Mucosa of gallbladder (tissue), 1 donor: ENCODE measurements at places on chromosomes 1 and 21.

DNA sequence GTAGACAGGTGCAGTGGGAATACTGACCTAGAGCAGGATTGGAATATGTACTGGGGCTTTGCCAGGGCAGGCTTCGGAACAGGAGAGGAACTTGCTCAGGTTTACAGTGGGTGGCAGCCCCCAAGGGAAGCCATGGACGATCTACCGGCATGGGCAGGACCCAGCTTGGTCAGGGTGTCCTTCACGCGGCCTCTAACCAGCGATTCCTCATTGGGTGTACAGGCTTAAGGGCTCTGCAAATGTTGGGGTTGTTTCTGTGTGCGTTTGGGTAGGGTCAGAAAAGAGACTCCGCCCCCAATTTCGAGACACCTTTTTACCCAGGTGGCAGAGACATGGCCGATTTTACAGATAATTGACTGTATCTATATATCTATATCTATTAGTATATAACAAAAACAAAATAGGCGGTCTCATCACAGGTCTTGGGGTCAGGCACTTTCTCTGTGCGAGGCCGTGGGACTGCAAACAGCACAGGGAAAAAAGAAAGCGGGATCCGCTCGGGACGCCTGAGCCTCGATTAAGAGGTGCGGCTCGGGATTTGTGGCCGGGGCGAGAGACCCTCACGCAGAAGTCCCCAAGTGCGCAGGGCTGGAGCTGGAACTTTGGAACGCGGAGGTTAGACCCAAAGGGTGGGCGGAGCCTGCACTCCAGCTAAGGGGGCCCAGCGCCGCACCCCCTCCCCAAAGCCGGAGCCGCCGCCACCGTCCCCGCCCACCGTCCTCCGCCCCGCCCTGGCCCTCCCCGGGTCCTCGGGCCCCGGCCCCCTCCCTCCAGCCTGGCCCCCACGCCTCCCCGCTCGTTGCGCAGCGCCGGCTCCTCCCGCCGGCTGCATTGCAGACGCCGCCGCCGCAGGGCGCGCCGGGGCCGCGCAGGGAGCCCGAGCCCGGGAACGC lies 67.5 kb upstream of the VAMP3 start:
- DNase-seq, result no peak

- no peak for DNase-seq
Measured at GRCh38 chr21:43355925-43356289, 71.0 kb downstream of the SIK1 start.

DNA sequence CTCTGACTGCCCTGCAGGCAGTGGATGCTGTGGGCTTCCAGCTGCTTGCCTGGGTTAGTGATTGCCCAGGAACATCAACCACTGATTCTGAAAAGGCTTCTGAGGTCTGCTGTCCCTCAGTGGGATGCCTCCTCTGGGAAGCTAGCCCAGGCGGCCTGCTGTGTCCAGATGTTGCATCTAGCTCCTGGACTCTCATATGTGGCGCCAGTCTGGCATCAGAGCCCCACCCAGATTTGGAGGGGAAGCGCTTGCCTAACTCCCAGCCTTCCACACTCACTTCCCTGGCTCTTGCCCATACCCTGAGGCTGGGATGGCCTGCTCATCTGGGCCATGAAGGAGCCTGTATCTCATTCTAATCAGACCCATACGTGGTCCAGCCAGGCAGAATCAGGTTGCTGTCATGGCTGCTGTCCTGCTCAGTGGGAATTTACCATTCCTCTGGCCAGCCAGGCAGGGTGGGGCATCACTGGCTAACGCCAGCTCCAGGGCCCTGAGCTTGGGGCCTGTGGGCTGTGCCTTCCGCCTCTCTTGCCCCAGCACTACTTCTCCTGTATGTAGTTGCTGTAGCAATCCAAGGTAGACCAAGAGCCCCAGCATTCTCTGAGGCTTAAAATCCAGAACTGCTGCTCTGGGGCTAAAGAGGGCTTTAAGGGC lies 4.1 kb downstream of the CSF1 start:
- no peak for DNase-seq

GRCh38 chr1:21687081-21687529 lies 17.9 kb upstream of the RAP1GAP start:
- DNase-seq, result no peak

- DNase-seq, result no peak
Measured at GRCh38 chr1:66925558-66925910, 744 bp downstream of the MIER1 start.

DNA sequence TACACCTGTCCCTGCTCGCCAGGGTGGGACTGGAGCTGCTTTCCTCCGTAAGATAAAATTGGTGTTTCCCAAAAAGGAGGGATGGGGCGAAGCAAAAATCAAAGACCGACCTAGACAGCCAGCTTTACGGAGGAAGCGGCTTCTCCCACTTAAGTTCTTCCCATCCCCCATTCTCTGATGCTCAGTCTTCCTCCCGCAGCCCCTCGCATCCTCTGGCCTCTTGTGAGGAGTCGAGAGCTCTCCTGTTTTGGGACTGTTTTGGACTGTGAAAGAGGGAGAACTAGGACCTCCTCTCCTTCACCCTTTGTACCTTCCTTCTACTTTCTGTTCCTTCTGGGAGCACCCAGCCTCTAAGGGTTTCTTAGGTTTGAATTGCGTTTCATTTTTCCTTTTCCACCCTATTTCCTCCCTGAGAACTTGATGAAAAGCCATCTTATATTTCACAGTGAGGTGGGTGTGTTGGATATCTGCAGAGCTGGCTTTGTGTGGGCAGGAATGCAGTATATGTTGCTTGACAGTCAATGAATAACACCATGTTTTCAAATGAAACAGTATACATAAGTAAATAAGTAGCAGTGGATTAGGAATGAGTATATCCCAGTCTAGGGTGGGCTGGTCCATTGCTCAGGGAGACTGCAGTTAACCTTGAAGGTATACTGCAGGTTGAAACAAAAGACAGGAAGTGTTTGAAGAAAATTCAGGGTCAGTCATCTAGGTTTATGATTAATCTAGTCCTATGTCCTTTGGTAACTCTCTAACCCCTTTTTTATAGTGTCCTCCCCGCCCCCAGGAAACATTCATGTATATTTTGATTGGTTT lies 848 bp downstream of the CTTNBP2NL start:
- no peak for DNase-seq

DNA sequence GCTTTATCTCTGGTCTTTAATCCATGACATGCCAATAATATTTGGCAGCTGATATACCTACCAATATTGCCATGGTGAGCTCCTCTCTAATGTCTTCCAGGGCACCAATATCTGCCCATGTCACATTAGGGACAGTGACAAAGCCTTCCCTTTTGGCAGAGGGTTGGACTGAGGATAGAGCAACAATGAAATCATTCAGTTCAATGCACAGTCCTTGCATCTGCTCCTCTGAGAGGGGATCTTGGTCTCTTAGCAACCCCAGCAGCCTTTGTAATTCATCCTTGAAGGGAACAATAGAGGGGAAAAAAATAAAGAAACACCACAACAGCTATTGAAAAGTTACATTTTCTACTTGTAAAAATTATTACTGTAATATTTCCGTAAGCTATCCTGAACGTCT lies 42.3 kb downstream of the NVL start:
- no peak for DNase-seq

GRCh38 chr1:107145637-107146036 lies 4.8 kb downstream of the NTNG1 start:
- DNase-seq, result no peak

DNA sequence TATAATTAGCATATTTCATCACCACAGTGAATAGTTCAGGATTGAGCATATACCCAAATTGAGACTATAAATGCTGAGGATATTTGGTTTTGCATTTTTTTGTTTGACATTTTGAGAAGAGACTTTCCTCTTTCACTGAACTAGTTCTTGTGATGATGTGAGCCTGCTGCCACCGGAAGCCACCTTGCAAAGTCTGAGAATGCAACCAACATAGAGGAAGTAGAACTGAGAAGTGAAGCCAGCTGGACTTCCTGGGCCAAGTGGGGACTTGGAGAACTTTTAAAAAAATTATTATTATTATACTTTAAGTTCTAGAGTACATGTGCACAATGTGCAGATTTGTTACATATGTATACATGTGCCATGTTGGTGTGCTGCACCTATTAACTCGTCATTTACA lies 102.3 kb downstream of the RPE65 start:
- DNase-seq, result peak; percentile 14

- no peak for DNase-seq
Measured at GRCh38 chr1:101219924-101220870, 16.6 kb upstream of the S1PR1 start.

- DNase-seq, result no peak
Measured at GRCh38 chr1:67759692-67760029, 73.6 kb downstream of the GNG12 start.

- no peak for DNase-seq
Measured at GRCh38 chr1:88980870-88981269, 11.6 kb downstream of the KYAT3 start.

- peak; percentile 59 for DNase-seq
Measured at GRCh38 chr21:44927587-44928461, 7.1 kb upstream of the ITGB2 start.

DNA sequence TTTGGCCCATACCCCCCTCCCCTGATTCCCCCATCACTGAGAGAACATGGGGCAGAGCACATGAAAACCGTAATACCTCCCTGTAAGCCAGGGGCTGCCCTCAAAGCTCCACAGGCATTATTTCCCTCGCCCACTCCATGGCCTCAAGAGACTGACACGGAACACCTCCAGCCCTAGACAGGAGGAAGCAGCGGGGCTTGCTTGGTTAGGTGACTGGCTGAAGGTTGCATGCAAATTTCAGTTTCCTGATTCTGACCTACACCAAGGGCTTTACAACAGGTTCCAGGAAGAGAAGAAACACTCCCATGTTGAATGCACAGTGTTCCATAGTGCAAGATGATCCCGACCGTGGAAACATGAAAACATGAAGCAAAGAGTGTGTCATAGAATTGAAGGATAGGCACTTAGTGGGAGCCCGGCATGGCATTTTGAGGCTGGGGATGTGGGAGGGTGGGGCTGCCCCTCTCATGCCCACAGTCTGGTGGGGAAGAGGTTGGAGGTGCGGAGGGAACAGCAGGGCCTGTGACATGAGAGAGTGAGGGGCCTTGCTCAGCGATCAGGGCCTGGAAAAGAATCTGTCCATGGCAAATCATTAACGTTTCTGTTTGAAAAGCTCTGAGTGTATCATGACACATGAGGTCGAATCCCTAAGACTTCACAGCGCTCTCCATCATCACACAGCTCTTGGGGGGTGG lies 33.5 kb downstream of the GPR137B start:
- no peak for DNase-seq

GRCh38 chr1:153770797-153771196 lies 4.4 kb upstream of the SLC27A3 start:
- DNase-seq, result no peak

GRCh38 chr1:221180704-221181368 lies 301.6 kb downstream of the HLX start:
- no peak for DNase-seq

DNA sequence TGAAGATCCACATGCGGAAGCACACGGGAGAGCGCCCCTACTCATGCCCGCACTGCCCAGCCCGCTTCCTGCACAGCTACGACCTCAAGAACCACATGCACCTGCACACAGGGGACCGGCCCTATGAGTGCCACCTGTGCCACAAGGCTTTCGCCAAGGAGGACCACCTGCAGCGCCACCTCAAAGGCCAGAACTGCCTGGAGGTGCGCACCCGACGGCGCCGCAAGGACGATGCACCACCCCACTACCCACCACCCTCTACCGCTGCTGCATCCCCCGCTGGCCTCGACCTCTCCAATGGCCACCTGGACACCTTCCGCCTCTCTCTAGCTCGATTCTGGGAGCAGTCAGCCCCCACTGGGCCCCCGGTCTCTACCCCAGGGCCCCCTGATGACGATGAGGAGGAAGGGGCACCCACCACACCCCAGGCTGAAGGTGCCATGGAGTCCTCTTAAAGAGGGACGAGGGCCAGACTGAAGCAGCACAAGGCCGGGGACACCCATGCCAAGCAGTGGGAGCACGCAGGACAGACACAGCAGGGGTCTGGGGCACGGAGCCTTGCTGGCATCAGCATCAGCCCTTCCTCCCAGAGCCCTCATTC lies 13.7 kb downstream of the ZBTB7B start:
- DNase-seq, result no peak

DNA sequence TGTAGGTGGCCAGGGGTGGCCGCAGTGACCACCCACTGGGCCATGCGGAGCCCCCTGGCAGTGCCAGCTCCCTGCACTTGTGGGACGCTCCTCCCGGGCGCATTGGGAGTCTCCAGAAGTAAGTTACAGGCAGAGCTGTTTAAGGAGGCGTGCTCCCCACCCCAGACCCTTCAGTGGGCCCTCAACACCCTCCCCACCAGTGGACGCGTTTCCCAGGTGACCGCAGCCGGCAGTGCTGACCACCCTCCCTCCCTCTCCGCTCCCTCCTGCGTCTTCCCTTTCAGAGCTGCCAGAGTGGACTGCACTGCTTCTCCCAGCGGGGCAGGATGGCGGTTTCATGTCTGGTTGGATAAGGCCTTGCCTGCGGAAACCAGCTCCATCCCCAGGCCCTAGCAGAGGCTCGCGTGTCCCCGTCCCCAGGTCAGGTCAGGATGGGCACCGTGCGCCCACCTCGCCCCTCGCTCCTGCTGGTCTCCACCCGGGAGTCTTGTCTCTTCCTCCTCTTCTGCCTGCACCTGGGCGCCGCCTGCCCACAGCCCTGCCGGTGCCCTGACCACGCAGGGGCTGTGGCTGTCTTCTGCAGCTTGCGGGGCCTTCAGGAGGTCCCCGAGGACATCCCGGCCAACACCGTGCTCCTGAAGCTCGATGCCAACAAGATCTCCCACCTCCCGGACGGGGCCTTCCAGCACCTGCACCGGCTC lies 1.1 kb downstream of the LRRC3 start:
- no peak for DNase-seq

- DNase-seq, result peak; percentile 50
Measured at GRCh38 chr1:27341525-27342252, at the start of gene SYTL1. Gene SYTL1, plus strand, starts transcription at chr1:27342022. Its CDS starts 3,313 bp downstream, at chr1:27345335.

- DNase-seq, result no peak
Measured at GRCh38 chr1:174118751-174119150, 40.6 kb upstream of the RABGAP1L start.

GRCh38 chr1:182229921-182230491 lies 161.6 kb downstream of the GLUL start:
- DNase-seq, result no peak

DNA sequence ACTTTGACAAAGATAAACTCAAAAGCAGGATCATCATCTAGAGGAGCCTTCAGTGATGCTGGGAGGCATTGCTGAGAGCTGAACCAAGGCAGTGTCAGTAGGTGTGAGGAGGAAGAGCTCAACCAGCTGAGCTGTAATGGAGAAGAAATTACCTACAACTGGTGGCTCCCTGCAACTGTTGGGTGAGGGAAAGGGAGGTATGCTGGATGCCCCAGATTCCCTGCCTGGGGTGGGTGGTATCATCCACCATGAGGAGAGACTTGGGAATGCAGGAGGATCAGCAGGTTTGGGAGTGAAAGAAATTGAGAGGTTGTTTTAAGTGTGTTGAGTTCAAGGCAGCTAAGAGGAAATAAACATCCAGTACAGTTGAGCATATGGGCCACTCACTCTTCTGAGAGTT lies 199.8 kb downstream of the DNM3 start:
- DNase-seq, result no peak

- no peak for DNase-seq
Measured at GRCh38 chr1:74222701-74223100, 12.5 kb upstream of the TNNI3K start.

- DNase-seq, result peak; percentile 44
Measured at GRCh38 chr1:3133686-3134085, 64.7 kb downstream of the PRDM16 start.

- no peak for DNase-seq
Measured at GRCh38 chr1:39288735-39289465, 84.4 kb downstream of the MACF1 start.
